ENCODE measurements at places on chromosomes 5 and 9.

- DNase-seq, result no peak
These were observed 76.9 kb upstream of the SPATA31D4 start for GRCh38 chr9:81851340-81851739.

GRCh38 chr5:90359073-90359920 lies 50.3 kb downstream of the CETN3 start:
- DNase-seq, result no peak

- DNase-seq, result no peak
These were observed 31.5 kb downstream of the PDGFRB start for GRCh38 chr5:150124111-150124557.

DNA sequence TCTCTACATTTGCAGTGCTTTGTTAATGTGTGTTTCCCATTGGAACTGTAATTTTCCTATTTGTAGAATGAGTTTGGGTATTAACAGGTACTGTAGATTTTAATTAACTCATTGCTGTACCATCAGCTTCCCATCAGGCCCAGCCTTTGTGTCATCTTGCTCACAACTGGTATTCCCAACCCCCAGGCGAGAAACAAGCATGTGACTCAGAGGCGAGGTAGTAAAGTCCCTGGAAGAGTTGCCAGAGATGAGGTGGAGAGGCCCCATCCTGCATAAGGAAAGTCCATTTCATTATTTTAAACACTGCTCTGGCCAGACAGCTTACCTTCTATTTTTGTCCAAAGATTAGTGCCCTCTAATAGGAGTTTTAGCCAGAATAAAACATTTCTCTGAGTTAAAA lies 29.9 kb downstream of the ADCY2 start:
- DNase-seq, result no peak

- no peak for DNase-seq
These were observed 26.3 kb upstream of the NDFIP1 start for GRCh38 chr5:142082182-142082781.

- no peak for DNase-seq
These were observed 89.0 kb downstream of the PIK3R1 start for GRCh38 chr5:68304421-68305052.

GRCh38 chr9:76761448-76761847 lies 2.8 kb upstream of the PCA3 start:
- DNase-seq, result no peak

GRCh38 chr5:149622466-149622865 lies 41.2 kb downstream of the ARHGEF37 start:
- no peak for DNase-seq

DNA sequence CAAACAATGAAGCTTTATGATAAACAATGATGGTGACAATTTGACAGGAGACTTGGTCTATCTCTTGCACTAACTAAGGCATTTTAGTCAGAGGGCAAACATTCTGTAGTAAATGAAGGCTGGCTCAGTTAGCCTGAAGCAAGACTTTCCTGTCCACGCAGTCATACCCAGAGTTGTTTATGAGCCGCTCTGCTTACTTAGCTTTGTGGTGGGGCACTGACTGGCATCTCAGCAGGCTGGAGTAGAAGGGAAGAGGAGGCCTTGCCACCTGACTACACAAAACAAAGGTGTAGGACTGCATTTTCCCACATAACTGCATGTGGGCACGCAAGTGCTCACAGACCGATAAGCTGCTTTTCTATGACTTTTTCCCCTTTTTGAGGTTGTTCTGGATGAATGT lies 133.7 kb upstream of the EPB41L4A start:
- no peak for DNase-seq

DNA sequence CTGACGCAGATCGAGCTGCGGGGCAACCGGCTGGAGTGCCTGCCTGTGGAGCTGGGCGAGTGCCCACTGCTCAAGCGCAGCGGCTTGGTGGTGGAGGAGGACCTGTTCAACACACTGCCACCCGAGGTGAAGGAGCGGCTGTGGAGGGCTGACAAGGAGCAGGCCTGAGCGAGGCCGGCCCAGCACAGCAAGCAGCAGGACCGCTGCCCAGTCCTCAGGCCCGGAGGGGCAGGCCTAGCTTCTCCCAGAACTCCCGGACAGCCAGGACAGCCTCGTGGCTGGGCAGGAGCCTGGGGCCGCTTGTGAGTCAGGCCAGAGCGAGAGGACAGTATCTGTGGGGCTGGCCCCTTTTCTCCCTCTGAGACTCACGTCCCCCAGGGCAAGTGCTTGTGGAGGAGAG lies 4.6 kb upstream of the PHYHD1 start:
- peak; percentile 54 for DNase-seq

GRCh38 chr5:107092695-107093094 lies 578.0 kb downstream of the EFNA5 start:
- DNase-seq, result no peak

DNA sequence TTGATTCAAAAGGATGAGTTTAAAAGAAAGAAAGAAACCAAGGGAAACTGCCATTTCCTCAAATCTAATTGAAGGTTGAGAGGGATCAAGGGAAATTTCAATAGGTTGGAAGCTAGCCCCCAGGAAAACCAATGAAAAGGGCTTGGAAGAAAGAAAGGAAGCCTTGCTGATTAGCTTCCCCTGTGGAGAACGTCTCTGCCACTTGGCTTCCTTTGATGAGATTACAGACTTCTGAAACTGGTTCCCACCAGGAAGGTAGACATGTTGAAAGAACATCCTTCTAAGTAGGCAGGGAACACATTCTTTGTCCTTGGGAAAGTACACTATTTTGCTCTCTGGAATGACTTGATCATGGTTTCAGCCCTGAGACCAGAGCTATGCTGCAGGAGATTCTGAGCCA lies 65.5 kb upstream of the DMRTA1 start:
- DNase-seq, result no peak

DNA sequence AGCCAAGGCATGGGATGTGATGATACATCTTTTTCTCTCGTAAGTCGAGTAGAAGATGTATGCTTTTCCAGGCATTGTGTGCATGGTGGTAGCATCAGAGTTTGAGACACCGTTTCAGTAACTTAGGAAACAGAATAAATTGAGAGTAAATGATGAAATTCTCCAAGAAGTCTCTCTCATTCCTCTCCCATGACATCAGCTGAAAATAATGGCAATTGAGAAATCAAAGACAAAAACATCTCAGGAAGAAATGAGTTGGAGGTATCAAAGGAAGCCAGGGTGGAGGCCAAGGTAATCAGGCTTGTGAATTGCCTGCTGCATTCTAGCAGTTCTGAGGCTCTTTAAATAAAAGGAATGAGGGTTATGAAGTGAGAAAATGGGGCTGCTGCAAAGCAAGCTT lies 53.9 kb downstream of the SGCD start:
- no peak for DNase-seq

- no peak for DNase-seq
These were observed 71.8 kb downstream of the EGFLAM start for GRCh38 chr5:38330207-38330606.

DNA sequence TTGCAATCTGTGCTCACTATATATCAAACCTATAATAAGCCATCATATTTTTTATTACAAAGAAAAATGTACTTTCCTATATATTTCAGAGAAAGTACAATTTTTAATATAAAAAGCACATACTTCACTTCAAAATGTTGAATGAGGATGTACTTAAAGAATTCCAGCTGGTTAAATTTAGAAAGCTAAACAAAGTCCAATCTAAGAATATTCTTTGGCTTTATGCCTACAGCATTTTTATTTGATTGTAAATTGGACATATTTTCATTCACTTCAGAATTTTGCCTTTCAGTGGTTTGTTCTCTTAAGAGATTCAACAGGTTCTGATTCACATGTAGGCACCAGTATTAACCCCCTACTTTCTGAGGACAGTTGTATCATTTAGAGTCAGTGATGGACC lies 533.8 kb downstream of the CAAP1 start:
- DNase-seq, result no peak

- no peak for DNase-seq
These were observed 3.5 kb downstream of the LMX1B start for GRCh38 chr9:126617003-126617822.

- peak; percentile 74 for DNase-seq
These were observed 113.7 kb downstream of the KLHL3 start for GRCh38 chr5:137621861-137622823.

DNA sequence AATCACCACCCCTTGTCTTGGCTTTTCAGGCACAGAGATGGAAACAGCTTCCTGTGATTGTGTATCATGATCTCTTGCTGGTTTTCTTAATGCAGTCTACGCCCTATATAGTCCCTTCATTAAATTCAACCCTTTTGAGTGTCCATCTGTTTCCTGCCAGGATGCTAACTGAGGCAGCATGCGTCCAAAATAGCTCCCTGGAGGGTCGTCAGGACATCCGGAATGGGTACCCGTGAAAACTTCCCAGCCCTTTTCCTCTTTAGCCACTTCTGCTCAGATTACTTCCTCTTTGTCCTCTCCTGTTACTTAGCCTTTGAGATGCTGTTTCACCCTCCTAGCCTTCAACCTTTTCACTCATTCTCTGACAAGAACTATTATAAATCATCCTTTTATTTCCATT lies 79.8 kb upstream of the KLF9 start:
- DNase-seq, result no peak

GRCh38 chr9:36725777-36726356 lies 153.2 kb downstream of the MELK start:
- DNase-seq, result no peak

DNA sequence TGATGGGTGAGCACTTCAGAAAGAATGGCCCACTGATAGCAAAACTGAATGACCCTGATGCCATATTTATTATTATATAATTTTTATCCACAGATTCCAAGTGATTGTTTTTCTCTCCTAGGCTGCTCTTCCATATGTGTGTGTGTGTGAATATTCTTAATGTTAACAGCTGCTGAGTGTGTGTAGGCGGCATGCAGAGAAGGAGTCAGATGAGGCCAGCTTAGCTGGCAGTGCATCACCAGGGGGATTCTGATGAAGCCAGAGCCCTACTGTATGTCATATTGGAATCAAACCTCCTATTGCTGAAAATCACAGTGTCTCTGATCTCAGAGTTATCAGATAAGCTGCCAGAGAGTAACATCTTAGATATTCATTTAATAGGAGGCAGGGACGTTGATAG lies 177.1 kb downstream of the DMAC1 start:
- DNase-seq, result no peak

- no peak for DNase-seq
These were observed 128.5 kb downstream of the RGS3 start for GRCh38 chr9:113591899-113592625.

DNA sequence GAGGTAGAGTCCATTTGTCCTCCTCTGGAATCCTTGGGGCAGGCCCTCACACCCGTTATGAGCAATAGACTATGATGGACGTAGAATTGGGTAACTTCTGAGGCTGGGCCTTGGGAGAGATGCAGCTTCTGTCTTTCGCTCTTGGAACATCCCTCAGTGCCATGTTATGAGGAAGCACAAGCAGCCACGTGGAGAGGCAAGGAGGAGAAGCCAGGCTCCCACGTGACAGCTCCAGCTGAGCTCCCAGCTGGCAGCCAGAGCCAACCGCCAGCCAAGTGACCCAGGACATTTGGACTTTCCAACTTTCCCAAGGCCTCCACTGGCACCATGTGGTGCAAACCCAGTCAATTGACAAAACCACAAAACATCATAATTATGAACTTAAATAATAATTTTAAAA lies 43.0 kb upstream of the BOD1 start:
- DNase-seq, result no peak

GRCh38 chr5:32217886-32218396 lies 43.8 kb upstream of the GOLPH3 start:
- no peak for DNase-seq

DNA sequence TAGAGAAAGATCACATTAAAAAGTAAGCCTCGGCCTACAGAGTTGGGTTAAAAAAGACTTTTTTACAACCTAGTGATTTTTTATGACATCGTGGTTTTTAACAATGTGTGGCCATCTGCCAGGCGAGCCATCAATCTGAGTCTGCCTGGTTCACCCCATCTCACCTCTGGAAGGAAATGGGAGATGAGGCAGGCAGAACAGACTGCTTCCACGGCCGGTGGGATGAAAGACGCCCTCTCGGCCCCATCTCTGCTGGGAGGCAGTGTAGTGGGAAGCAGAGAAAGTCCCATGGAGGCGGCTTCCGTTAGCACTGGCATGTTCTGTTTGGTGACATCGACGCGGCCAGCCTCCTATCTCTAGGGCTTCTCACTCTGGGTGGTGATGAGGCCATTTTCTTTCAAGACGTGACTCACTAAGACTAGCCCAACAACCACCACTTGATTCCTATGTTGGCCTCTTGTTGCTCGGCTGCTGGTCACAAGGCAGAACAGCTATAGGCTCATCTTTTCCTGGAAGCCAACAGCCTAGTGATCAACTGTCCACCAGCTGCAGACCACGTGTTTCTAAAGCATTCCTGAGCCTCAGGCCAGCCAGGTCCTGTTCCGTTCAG lies 132.4 kb upstream of the OTULINL start:
- no peak for DNase-seq

DNA sequence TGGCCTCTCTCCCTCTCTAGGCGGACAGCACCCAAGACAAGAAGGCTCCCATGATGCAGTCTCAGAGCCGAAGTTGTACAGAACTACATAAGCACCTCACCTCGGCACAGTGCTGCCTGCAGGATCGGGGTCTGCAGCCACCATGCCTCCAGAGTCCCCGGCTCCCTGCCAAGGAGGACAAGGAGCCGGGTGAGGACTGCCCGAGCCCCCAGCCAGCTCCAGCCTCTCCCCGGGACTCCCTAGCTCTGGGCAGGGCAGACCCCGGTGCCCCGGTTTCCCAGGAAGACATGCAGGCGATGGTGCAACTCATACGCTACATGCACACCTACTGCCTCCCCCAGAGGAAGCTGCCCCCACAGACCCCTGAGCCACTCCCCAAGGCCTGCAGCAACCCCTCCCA lies 102.5 kb downstream of the PPARGC1B start:
- DNase-seq, result no peak

- DNase-seq, result no peak
These were observed 65.9 kb upstream of the EFNA5 start for GRCh38 chr5:107736638-107737037.

DNA sequence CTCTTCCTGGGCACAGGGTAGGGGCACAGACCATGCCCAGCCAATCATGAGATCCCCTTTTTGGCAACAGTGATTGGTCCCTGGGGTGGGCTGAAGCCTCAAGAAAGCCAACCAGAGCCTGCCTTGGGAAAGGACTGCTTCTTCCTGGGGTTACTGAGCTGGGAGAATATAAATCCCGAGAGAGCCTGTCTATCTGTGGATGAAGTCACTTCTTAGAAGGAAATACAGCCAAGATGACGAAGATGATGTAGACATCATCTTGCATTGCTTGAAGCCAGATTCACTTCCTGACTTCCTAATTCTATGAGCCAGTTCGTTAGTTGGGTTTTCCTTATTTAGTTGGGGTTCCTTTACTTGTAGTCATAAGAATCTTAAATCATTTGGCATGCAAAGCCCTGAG lies 50.1 kb upstream of the PWWP2A start:
- DNase-seq, result no peak

GRCh38 chr5:107363768-107364167 lies 307.0 kb downstream of the EFNA5 start:
- no peak for DNase-seq

DNA sequence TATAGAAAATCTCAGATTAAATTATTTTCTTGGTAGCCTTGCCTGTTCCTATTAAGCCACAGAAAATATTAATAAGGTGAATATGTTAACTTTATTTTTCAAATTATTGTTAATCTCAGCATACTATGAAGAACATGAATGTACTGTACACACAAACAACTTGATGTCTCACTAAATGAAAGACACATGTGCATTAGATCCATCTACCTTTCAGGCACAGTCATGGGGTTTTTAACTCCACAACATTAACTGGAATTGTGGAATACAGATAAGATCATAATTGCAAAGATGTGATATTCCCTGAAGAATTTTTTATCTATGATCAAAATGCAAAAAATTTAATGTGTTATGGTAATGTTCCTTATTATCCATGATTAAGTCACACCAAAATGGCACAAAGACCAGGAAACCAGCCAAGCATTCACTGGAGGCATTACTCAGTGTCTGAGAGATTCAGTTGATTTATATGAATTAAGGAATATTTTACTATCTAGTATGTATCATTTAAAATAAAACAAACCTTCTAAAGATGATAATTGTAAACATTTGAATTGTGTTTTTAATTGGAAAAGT lies 150.0 kb upstream of the VCAN start:
- no peak for DNase-seq
